ENCODE measurements at places on chromosomes 3 and 15. TPM values are rescaled to one million over a fixed set of nuclear protein-coding genes. Genes with fewer than 3 reads are reported as not detected.

DNA sequence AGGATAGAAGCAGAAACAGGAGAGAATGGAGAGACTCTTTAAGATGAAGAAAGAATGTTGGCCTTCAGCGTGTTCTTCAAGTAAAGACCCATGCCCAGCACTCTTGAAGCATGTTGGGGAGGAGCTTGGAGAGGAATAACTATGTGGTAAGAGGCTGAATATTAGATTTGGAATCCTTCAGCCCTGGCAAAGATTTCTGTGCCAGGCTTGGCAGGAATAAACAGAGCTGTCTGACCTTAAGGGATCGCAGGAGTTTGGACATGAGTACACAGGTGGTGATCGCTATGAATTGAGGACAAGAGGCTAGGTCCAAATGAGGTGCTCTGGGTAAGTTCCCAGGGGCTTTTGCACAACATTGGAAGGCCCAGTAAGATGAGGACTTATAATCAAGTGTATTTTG is 132.6 kb upstream of the TBL1XR1 start:
- no peak for DNase-seq

GRCh38 chr3:123883701-123884202 is 380 bp downstream of the MYLK start:
- DNase-seq, result no peak

- no peak for DNase-seq
Observed at GRCh38 chr15:71111181-71111565, 4.1 kb upstream of the THSD4 start.

RBSN gene
- total RNA-seq, result 34.7 TPM

DNA sequence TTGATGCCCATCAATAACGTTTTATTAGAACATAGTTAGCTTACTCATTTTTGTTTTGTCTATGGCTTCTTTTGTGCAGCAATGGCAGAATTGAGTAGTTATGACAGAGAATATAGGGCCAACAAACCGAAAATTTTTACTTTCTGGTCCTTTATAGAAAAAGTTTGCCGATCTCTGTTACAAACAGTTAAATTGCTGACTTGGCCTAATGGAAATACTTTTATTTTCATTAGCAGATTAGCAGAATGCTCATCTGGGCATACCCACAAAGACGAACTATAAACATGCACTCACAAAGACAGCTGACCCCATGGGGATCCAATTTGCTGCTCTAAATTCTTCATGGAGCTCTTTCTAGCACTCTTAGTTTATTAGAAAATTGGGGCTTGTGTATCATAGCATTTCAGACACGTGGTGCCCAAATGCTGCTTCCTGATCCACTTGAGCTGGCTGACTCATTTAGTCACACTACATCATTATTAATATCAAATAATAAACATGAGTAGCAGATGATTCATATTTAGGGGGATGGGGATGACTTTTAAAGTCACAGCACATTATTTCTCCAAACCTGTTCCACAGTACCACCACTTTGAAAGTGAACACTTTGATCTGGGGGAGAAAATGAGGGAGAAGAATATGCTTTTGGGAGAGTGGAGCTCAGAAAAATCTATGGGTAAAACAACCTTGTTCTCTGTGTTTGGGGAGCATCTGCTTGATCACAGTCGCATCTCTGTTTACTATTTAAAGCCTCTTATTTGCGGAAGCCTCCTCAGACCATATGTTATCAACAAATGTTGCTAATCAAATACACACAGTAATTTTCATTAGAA is 228.1 kb upstream of the FEZF2 start:
- no peak for DNase-seq

CACNA2D3 gene
- total RNA-seq, result not detected

MYL3 gene
- total RNA-seq, result not detected

DNA sequence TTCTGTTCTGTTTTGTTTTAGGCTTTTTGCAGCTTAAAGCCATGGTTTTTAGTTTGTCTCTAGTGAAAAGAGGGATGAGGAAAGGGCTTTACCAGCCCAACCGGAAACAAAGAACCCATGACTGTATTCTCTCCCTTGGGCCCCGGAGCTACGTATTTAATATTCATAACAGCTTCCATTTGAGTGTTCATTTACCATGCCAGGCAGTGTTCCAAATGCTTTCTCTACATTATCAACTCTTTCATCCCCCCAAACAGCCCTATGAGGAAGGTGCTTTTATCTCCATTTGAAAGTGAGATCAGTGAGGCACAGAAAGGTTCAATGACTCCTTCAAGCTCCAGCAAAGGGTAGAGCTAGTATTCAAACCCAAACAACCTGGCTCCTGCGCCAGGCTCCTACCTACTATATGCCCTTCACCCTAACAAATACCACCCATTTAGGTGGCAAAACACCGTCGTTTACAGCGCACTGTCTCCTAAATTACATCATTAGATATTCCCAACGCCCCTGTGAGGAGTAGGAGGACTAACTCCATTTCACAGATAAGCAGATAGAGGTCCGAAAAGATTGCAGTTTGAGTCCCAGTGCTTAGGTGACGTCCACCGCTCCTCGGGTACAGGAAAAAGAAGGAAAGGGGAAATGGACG is 27.9 kb downstream of the GTPBP8 start:
- peak; percentile 12 for DNase-seq

GRCh38 chr3:168165390-168166269 is 69.9 kb upstream of the GOLIM4 start:
- peak; percentile 3 for DNase-seq

GRCh38 chr15:99619712-99620111 is 53.9 kb downstream of the MEF2A start:
- no peak for DNase-seq

SIDT1 gene
- 56.1 TPM for total RNA-seq

RPP14 gene
- 15.4 TPM for total RNA-seq

LRRC3B gene
- not detected for total RNA-seq

ANKRD63 gene
- not detected for total RNA-seq

- DNase-seq, result no peak
Observed at GRCh38 chr3:29370021-29370420, 89.2 kb downstream of the RBMS3 start.

- no peak for DNase-seq
Observed at GRCh38 chr3:98730338-98730737, 32.8 kb upstream of the ST3GAL6 start.

GATA2 gene
- total RNA-seq, result not detected

DNA sequence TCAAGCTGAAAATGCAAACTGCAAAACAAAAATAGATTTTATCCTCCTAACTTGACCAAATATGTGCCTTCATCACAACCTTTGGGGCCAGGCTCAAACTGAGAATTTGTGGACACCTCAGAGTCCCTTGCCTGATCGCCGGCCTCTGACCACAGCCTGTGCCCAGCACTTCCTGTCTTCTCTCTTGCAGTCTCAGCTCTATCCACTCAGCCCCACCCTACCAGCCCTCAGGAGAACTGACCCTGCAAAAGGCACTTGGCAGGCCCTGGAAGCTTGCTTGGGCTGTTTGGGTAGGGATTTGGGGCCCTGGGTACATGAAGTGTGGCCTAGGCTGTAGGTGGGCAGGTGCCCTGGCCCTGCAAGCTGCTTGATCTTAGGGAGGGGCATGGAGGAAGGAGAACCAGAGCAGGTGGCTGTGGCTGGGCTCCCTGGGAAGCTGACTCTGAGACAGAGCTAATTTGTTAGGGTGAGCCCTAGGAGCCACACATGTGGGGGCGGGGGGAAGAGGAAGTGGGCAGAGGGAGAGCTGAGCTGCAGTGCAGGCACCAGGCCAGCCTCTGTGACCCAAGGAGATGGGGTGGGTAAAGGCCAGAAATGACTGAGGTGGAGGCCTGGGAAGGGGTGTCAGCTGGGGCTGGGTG is 8.6 kb downstream of the CLEC3B start:
- no peak for DNase-seq

IMPG2 gene
- total RNA-seq, result 0.81 TPM

FMN1 gene
- 0.67 TPM for total RNA-seq

HEMK1 gene
- total RNA-seq, result 56.7 TPM

C3orf20 gene
- total RNA-seq, result 0.38 TPM

AHSG gene
- not detected for total RNA-seq

DNA sequence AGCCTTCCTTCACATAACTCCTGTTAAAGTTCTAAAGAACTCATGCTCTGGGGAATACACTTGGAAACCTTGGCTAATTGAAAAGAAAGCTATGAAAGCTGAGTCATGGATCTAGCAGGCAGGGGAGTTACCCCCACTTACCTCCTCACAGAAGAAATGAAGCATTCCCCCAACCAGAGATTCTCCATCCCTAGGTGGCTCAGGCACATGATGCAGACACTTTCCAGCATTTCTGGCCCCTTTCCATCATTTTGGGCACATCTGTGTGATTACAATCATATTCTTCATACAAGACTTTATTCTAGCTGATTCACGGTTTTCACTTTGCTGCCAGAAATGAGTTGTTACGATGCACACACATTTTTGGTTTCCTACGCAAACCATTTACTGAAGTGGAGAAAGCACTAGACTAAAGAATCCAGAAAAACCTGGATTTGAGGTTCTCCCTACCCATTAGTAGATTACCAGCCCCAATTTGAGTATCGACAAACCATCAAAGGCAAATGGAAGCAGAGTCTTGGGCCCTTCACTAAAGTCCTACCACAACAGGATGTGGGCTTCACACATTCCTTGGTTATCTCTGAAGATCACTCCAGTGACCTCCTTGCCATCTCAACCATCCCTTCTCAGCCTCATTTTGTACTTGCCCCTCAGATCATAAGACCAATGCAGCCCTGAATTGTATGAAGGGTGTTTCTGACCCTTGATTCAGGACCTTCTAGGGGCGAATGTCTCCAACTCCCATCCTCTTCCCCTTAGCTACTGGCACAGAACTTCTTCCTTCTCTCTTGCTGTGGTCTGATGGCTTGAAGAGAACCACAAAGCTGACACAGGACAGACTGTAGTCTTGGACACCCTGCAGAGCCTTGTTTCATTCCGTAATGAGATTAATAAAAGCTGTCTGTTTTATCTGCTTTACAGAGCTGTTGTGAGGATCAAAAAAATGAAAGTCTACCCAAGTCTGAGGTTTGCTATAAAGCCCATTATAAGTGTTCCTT is 42.5 kb upstream of the SNRK start:
- DNase-seq, result no peak

DNA sequence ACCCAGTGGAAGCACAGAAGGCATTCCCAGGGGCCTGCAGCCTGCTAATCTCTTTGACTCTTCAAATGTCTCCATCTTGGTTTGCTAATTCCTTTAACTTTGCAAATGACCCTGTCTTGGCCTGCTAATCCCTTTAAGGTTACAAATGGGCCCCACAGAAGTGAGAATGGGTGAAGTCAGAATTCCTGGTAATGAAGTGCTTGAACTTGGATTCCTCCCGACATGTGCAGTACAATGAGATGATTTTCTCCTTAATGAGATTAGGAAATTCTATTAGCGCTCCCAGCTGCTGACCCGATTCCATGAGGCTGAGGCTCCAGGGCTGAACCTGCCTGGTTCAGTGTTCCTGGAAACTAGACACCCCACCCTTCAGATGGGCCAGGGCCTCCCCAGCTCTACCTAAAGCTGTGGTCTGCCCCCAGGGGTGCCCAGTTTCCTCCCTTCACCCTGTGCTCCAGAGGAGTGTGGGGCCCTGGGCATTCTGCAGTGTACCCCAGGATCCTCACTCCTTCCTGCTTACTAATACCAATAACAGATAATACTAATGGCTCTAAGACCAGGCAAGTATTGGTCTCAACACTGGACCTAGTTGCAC is 47.4 kb downstream of the SCN5A start:
- no peak for DNase-seq

- peak; percentile 28 for DNase-seq
Observed at GRCh38 chr15:55168350-55168974, 28.3 kb downstream of the RSL24D1 start.

DNA sequence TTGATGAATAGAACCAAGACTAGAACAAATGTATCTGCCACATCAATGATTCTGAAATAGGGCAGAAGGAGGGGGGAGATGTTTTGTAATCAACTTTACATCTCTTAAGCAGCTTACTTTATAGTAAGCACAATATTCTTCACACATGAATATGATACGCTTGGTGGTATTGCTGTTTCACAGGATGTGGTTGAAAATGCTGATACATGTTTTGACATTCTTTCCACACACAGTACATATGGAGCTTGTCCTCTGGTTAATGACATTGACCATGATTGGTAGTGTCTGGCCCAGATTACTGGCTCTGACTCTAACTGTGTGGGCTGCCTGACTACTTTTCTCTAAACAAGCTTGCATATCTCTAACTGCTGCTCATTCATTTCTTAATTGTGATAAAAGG is 168.9 kb downstream of the KLHL25 start:
- DNase-seq, result peak; percentile 66

GRCh38 chr15:36635681-36636080 is 56.3 kb downstream of the CDIN1 start:
- DNase-seq, result no peak

GOLGA6L7 gene
- total RNA-seq, result not detected

TRIM42 gene
- not detected for total RNA-seq

DNA sequence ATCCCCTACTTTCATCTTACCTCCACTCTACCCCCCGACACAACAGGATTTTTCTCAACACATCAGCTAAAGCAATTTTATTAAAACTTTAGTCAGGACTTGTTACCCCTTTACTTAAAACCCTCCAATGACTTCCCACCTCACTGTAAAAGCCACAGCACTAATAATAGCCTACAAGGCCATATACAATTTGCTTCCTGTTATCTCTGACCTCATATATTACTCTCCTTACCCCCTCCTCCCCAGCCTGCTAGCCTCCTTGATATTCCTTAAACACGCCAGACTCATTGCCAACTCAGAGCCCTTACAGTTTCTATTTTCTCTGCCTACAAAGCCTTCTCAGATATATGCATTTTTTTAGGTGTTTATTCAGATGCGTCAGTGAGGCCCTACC is 54.4 kb downstream of the DCUN1D1 start:
- no peak for DNase-seq

DNA sequence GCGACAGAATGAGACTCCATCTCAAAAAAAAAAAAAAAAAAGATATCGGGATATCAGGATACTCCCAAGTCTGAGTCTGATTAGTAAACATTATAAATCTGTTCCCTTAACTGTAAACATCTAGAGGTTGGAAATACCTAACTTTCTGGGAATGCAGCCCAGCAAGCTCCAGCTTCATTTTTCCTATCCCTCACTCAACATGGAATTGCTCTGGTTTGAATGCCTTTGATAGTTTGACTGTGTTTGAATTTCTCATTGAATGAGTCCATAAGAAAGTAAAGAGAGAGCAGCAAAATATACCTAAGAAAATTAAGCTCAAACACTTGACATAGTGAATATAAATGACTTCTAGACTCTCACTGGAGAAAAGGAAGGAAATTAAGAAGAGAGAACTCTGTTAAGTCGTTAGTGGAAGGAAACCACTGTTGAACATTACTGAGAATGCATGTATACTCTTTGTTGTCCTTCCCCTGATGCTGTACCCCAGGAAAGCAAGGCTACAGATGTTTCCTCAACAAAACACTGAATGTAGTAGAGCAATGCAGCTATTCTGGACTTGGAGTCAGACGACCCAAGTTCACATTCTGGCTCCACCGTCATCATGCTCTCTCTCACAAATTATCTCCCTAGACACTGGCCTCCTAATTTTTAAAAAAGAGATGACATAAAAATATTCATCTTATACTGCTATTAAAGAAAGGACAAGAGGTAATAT is 62.4 kb downstream of the CD200 start:
- DNase-seq, result no peak

- DNase-seq, result no peak
Observed at GRCh38 chr15:82995938-82996337, 9.9 kb downstream of the RAMAC start.

Measured in CD4-positive, alpha-beta memory T cell (primary cell).